Stimulated activated CD8-positive, alpha-beta memory T cell treated with anti-CD3 and anti-CD28 coated beads, Interleukin-15, amount 100 ng/mL, for 24 hours (primary cell): ENCODE measurements at places on chromosomes 16 and 17.

DNA sequence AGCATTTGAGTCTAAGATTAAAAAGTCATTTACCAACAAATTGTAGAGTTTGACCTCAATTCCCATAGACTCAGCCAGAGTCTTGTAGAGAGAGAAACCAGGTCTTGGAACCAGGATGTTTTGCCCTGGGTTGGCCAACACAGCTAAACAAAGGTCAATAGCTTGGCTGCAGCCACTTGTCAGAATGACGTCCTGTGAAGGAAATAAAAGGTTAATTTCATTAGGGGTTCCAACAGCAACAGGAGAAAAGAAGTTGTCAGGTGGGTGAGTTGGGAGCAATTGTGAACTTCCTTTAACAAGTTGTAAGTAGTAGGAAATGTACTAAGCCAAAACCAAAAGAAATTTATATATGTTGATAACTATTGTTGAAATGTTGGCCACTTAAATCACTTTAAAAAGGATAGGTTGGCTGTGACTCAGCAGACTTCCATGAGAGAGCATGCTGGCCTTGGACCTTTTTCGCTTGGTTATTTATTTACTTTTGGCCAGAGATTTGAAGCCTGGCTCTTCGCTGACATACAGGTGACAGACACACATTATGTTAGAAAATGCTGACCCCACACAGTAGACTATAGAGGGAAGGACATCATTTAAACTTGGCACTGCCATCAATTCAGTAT is 4.3 kb downstream of the TAT start:
- DNase-seq: no peak

- DNase-seq: no peak
Observed at GRCh38 chr17:50955667-50956120, 89.5 kb upstream of the TOB1 start.

- no peak for DNase-seq
Observed at GRCh38 chr16:15483857-15484256, 49.5 kb downstream of the BMERB1 start.

GRCh38 chr17:44382917-44383316 is 6.5 kb downstream of the ITGA2B start:
- no peak for DNase-seq

DNA sequence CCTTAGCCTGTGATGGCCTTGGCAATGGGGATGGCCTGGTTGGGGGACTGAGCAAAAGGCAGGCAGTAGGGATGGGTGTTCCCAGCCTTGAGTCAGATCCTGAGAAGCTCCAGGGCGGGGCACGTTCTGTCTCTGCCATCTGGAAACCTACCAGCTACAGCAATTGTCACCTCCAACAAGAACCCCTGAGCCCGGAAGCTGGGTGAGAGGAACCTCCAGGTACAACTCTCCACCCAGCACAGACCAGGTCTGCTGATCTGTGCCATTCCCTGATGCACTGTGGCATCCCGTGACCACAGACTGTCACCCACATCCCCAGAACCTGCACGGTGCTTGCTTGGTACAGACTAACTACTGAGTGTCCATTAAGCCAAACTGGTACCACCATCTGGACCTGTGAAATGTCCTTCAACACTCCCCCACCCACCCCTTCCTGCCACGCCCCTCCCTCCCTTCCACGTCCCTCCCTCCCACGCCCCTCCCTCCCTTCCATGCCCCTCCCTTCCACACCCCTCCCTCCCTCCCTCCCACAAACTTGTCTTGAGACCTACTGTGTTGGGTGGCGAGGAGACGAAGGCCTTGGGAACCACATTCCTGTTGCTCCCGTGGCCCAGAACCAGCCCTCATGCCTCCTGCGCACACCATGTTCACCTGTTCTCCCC is 16.6 kb downstream of the MYO15B start:
- DNase-seq: no peak

DNA sequence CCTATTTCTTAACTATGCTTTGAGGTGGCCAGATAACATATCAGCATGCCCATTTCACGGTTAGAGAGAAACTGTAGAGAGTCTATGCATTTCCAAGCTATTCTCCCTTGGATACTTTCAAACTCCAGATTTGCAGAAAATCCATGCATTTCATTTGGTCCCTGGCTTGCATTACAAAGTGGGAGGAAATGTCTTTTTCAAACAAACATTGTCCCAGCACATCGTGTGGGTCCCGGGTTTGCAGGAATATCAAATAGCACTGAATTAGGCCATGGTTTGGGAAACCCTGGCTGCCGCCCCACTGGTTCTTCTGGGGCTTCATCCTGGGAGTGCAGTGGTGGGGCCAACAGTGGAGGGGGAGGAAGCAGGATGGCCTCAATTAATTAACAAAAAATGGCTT is 171.9 kb downstream of the IRX5 start:
- DNase-seq: no peak

DNA sequence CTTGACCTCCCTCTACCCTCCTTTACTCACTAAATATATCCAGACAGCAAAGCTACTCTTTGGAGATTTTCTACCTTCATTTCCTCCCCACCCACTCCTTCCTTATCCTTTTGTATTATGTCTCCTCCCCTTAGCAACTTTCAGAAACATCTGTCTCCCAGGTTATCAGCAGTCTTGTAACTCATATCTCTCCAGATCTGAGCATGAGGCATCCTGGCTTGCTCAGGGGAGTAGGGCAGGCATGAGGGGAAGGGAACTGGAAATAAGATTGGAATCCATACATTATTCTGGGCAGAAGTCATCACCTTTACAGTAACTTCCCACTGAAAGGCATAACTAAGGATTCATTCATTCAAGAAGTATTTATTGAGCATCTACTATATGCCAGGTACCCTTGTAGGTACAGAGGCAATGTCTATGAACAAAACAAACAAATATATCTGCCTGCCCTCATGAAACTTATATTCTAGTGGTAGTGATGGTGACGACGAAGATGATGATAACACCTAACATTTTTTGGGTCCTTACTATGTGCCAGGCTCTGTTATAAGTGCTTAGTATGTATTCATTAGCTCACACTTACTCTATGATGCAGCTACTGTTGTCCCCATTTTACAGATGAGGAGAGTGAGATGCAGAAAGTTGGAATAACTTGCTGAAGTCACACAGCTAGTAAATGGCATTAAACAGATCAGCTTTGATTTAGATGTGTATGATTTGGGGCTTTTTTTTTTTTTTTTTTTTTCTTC is 123.9 kb upstream of the CACNG3 start:
- DNase-seq: no peak

- no peak for DNase-seq
Observed at GRCh38 chr16:75506574-75506973, 11.3 kb upstream of the CHST6 start.

DNA sequence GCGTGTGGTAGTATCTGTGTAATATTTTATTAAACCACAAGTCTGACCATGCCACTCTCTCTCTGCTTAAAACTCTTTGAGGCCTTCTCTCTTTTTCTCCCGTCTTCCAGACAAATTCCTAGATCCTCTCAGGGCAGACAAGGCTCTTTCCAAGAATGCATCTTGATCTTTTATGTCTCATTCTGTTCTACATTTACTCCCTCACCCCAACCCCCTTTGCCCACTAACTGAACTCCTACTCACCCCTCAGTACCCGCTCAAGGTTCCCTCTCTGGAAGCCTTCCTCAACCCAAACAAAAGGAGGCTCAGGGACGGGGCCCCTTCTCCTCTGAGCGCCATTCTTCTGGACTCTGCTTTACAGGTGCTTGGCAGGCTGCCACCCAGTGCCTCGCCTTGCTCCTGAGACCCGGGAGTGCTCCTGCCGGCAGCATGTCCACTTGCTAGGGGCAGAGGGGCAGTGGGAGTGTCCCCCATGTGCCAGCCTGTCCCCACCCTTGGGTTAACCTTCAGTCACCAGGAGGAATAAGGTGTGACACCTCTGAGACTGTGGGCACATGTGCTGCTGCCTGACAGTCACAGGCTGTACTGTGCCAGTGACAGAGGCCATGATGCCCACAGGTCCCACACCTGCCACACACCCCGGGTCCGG is 9.2 kb downstream of the SLC13A2 start:
- no peak for DNase-seq

- no peak for DNase-seq
Observed at GRCh38 chr17:75418531-75418930, 13.1 kb upstream of the GRB2 start.

DNA sequence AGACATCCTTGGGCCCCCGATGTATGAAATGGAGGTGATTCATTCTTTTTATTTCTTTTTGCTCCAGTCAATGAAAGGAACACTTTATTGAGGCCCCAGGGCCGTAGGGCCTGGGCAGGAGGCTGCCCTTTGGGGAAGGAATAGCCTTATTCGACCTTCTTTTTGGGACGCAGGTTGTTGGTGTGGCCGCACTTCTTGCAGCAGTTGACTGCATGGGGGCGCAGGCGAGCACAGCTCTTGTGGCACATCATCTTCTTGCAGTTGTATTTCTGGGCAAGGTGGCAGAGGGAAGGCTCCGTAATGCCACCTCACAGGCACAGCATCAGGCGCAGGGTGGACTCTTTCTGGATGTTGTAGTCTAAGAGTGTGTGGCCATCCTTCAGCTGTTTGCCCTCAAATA is 50.9 kb downstream of the SIAH1 start:
- no peak for DNase-seq

DNA sequence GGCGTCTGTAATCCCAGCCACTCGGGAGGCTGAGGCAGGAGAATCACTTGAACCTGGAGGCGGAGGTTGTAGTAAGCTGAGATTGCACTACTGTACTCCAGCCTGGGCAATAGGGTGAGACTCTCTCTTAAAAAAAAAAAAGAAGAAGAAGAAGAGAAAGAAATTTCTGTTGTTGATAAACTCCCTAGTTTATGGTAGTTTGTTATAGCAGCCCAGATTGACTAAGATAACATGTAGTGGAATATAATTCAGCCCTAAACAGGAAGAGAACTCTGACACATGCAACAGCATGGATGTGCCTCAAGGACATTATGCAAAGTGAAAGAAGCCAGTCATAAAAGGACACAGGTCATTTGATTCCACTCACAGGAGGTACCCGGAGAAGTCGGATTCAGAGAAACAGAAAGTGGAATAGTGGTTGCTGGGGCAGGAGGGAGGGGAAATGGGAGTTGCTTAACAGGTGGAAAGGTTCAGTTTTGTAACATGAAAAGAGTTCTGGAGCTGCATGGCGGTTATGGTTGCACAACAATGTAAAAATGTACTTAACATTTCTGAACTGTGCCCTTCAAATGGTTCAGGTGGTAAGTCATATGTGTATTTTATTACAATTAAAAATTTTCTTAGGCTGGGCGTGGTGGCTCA is 26.0 kb upstream of the PRM1 start:
- DNase-seq: no peak

DNA sequence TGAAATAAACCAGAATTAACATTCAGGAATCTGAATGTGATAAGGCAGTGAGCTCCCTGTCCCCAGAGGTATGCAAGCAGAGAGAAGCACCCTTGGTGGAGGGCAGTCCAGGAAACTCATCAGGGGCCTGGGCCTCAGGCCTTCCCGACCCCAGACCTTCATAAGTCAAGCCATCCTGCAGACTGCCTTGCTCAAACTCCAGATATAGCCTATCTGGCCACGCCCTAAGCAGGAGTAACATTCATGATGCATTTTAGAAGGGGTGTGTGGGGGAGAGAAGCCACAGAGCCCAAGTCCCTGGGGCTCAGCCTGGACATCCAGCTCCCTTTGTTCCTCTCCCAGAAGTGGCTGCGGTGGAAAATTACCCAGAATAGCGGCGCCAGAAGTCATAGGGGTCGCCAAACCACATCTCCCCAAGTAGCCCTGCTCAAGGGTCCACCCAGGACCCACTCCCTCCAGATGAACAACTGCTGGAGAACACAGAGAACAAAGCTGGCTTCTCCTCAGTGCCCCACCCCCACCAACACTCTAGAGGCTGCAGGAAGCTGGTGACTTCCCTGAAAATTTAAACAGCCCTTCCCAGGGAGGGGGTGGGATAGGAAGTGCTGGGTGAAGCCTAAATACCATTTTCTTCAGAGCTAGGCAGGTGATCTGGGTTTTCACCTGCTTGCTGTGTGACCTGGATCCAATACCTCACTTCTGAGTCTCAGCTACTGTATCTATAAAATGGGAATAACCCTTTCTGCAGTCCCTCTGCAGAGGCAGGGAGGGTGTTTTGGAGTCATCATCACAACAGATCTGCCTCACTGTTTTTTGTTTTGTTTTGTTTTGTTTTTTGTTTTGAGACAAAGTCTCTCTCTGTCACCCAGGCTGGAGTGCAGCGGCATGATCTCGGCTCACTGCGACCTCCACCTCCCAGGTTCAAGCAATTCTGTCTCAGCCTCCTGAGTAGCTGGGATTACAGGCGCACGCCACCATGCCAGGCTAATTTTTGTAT is 1.5 kb upstream of the SREBF1 start:
- DNase-seq: no peak
